Activated CD4-positive, alpha-beta T cell treated with anti-CD3 and anti-CD28 coated beads for 36 hours (primary cell): ENCODE measurements at places on chromosomes 1 and 21. TPM values are rescaled to one million over a fixed set of nuclear protein-coding genes. Genes with fewer than 3 reads are reported as not detected.

Gene FAM3B
- total RNA-seq, result not detected

Gene CD247
- 149 TPM for total RNA-seq

Gene CACYBP
- total RNA-seq, result 452 TPM

Gene OR6N1
- total RNA-seq, result not detected

Gene HEYL
- 0.19 TPM for total RNA-seq

Gene KPRP
- not detected for total RNA-seq

Gene ERICH3
- total RNA-seq, result not detected

Gene ACTA1
- not detected for total RNA-seq

Gene PRDM16
- not detected for total RNA-seq

Gene RPE65
- not detected for total RNA-seq

Gene SIM2
- 2.0 TPM for total RNA-seq

Gene NEXN
- 2.1 TPM for total RNA-seq

Gene NES
- total RNA-seq, result not detected

Gene LMO4
- 10.5 TPM for total RNA-seq

Gene KIF14
- total RNA-seq, result 14.8 TPM

Gene FCGR1A
- total RNA-seq, result not detected

Gene MAGI3
- 6.7 TPM for total RNA-seq

Gene FLG2
- total RNA-seq, result not detected

Gene SELL
- total RNA-seq, result 206 TPM

Gene MYBPH
- total RNA-seq, result not detected
